GM12878 (cell line): ENCODE measurements at places on chromosomes 7 and 10.

DNA sequence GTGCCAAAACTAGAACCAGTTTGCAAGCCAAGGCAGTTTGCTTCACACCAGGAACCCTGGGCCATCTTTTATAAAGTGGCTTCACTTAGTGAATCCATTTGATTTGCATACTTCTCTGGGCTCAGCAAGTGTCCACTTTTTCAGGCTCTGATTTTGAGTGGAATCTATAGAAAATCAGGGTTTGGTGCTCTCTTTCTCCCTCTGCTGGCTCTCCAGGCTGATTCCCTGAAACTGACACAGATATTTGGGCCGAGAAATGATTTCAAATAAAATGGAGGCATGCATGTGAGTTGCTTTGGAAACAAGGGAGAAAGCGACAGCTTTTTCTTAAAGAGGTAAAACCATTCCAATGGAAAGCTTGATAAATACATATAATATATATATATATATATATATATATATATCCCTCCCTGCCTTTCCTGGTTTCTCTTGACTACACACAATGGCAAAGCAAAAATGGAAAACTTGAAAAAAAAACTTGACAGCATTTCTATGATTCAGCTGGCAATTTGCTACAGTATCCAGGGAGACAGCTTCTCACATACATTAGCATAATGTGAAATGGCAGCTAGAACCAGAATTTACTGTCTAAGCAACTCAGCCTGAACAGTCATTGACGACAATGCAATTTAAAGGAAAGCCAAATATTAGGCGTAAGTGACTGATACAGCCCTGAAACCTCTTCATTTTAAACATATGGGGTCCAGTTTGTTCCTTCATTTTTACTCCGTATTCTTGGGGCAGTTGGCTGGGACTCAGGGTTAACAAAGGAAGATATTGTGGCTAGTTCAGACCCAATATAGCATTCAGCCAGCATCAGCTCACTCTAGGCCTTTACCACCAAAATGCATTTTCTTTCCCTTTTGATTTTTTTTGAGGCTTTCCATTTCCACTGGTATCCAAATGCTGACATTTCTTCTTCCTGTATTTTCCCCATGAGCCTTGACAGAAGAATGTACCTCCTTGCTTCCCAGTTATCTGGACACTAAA lies 188.5 kb downstream of the TMEM178B start:
- no peak for DNase-seq

- no peak for DNase-seq
Observed at GRCh38 chr7:81573128-81573527, 196.7 kb downstream of the HGF start.

DNA sequence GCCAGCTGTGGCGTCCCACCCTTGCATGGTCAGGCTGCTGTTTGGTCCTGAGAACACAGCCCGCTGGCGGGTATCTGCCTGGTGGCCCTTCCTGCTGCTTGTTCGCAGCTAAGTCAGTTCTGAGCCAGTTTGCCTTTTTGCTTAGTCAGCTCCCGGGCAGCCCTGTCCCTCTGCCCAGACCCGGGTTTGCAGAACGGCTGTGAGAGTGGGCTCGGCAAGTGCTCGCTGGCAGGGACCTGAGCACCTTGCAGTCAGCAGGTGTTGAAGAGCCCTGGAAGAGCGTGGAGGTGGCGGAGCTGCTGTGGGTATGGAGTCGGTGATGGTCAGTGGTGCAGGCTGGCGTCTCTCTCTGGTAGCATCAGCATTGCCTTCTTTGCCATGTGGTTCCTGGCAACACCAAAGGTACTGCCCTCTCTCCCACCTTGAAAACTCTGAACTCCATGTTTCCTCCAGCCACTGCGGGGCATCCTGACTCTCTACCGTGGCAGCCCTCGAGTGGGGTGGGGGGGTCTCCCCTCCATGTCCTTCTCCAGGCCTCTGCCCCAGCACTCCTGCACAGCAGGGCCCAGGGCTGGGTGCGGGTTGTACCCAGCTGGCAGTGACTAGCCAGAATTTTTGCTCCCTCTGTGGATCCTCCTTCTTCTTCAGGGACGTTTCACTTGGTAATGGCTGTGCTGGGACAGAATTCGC lies 4.6 kb downstream of the INPP5A start:
- DNase-seq, result no peak

DNA sequence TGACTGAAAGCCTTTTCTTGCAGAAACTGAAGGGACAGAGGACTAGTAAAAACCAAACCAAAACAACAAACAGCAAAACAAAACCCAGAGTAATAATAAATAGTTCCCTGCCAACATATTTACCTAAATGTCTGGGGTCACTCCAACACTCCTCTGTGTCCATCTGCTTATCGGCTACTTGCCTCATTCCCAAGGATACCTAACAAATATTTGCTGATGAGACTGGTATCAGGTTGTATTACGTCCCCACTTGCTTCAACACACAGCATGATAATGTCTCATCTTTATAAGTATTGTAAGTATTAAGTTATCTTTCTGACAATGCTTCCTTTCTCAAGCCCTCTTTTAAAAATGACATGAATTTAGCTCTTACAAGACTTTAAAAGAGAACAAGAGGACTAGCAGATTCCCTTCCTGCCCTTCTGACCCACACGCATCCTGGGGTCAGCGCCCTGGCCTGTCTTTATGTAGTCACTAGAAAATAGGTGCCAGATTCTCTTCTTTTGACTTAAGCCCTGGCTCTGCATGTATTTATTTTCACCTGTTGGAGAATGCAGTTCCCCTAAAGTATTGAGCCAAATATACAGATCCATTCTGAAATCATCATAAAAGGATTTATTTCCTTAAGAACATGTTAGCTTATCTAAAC lies 110.2 kb downstream of the SEM1 start:
- no peak for DNase-seq

DNA sequence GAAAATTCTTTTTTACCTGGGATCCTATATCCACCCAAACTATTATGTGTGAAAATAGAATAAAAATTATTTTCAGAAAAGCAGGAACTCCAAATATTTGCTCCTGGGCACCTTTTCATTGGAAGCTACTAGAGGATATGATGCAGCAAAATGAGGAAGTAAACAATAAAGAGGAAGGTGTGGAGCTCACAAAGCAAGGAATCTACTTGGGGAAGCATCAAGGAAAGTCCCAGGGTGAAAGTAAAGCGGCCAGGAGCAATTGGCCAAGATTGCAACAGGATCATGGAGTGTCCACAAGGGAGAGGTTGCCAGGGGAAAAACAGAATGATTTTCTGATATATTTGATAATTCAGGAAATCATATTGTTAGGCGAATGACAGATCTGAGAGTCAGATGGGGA lies 80.8 kb downstream of the CARD11 start:
- no peak for DNase-seq

DNA sequence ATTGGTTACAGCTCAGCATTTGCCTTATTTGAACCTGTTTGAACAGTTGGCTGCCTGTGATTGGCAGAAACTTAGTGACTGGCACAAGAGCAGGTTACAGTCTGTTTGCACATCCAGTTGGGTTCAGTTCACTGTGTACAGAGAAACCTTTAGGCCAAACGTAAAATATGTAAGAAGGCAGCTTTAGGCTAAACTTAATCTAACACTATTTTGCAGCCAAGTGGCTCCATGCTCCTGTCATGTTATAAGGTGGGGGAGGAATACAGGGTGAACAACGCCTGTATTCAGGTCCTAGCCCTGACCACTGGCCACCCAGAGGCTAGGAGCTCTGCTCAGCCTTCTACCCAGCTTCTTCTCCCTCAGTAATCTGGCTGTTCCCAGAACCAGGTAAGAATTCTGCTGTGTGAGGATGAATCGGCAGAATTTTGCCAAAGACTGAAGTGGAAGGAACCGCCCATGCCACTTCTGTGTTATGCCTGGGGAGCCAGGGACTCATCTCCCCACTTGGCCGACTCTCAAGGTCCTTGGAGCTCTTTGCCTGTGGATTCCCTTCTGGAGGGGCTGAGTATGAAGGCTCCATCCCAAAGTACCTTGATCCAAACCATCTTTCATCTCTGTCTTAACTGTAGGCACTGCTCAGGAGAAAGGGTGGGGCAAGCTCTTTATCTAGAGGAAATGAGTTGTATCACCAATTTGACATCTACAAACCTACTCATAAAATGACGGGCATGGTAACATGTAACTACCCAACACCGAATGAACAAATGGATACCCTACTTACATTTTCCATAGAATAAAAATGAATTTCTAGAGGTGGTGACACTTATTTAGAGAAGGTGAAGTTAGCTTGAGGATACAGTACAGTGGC lies 164.4 kb upstream of the NAMPT start:
- DNase-seq, result no peak

DNA sequence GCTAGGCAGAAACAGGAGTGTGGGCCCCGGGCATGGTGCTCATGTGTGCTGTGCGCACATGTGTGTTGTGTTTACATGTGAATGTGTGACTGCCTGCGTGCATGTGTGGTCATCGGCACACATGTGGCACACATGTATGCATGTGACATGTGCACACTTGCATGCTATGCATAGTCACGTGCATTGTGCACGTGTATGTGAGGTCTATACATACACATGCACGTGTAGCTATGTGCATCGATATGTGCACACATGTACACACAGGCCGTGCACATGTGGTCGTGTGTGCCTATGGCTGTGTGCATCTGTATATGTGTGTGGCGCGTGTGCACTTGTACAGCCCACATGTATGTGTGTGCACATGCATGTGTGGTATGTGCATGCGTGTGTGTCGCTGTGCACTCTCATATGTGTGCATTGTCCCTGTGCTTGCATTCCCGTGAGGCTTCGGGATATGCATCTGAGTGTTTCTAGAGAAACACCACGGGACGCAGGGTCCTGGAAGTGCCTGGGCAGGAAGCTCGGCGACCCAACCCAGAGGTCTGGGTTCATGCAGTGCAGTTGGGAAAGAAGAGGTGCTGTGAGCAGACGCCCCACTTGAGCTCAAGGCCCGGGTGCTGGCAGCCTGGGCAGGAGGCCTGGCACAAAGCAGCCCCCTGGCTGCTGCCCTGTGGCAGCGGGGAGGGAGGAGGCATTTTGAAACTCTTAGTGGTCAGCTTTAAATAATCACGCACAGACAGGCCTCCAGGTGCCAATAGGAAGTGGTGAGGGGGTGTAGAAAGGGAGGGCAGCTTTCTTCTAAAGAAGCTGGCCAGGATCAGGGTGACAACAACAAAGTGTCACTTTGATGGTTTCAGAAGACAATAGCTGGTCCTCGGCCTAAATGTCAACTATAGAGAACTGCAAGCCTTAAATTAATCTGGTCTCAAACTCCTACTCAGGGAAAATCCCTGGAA lies 410.0 kb upstream of the MGMT start:
- DNase-seq, result peak; percentile 7
